ENCODE measurements at places on chromosomes 2 and 18.

GRCh38 chr2:157107460-157107859 lies 150.0 kb upstream of the GALNT5 start:
- no peak for DNase-seq

DNA sequence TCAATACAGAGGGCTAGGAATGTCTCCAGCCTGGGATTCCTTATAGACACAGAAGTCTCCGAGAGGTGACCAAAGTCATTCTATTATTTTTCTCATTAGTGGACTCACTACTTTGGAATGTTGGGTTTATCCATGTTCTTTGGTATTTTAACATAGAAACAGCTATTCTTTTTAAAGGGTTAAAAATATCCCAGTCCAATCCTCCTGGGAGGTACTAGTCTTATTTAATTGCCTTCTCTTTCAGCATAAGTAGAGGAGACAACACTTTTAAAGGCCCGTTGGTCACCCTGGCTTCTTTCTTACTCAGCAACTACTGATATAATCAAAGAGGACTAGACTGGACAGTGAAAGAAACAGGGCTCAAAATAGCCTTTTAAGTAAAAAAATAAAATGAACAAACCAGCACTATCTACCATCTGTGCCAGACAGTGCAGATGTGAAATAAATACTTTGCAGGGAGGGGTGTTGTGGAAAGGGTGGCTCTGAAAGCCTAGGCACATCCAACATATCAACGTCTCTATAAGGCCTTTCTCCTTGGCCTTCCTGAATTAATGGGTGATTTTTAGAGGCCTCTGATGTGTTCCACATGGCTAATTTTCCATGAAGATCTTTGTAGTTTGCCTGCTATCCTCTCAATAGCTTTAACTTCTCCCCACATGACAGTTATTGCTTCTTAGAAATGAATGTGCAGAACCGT lies 334.4 kb upstream of the THUMPD2 start:
- no peak for DNase-seq

DNA sequence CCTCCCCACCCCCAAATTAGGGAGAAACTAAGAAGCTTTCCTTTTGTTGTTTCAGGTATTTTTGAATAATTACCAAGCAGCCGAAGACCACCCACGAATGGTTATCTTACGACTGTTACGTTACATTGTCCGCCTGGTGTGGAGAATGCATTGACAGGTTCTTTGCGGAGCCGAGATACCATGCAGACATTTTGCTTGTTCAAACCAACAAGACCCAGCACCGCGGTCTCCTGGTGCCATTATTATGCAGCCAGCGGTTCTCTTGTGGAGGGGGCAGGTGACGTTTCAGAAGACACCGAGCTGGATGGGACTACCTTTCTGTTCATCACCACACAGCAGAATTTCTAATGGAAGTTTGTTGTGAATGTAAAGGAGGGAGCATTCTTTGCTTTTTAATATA lies 43.4 kb downstream of the BCL2L11 start:
- DNase-seq, result no peak

DNA sequence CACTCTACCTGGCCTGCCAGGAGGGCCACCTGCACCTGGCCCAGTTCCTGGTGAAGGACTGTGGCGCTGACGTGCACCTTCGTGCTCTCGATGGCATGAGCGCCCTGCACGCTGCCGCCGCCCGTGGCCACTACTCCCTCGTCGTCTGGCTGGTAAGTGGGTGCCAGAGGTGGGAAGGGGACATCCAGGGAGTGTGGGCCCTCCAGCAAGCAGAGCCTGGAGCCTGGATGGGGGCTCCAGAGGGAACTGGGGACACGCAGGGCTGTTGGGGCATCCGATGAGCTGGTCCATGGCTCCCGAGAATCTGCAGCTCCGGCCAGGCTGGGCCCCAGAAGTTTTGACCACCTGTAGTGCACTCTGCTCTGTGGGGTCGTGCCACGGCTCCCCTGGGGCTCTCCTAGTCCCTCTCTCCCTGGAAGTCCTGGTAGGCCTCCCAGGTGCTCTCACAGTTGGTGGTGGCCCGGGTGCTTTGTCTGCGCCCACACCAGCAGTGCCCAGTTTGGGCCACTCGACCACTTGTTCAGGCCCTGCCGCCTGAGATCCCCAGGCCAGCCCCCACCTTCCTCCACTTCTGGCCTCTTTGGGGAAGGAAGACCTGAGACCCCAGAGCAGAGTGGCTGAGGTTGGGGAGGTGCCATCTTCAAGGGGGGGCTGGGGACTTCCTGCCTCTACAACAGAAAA lies 4.7 kb downstream of the ESPNL start:
- DNase-seq, result peak; percentile 49

DNA sequence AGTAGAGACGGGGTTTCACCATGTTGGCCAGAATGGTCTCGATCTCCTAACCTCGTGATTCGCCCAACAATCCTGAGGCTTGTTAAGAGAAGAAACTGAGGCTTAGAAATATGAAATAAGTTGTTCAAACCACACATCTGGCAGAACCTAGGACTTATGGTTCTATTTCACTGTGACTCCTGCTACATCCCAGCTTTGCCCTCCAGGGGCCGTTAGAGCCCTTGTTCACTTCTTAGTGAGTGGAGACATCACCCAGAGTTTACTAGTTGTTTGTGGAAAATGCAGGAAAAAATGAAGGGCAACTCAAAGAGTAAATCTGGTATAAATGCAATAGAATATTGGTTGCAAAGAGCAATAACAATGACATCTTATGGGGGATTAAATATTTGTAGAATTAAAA lies 43.9 kb downstream of the MARCHF4 start:
- no peak for DNase-seq

DNA sequence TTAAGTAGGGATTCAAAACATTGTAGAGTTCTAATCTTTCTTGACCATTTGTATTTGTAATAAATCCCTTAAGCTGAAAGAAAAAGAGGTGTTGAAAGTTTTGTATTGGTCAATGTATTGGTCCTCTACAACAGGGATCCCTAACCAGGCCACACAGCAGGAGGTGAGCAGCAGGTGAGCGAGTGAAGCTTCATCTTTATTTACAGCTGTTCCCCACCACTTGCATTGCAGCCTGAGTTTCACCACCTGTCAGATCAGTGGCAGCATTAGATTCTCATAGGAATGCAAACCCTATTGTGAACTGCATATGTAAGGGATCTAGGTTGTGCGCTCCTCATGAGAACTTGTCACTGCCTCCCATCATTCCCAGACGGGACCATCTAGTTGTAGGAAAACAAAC lies 715.7 kb upstream of the NXPH2 start:
- no peak for DNase-seq
